ENCODE measurements at places on chromosomes 4 and X.

DNA sequence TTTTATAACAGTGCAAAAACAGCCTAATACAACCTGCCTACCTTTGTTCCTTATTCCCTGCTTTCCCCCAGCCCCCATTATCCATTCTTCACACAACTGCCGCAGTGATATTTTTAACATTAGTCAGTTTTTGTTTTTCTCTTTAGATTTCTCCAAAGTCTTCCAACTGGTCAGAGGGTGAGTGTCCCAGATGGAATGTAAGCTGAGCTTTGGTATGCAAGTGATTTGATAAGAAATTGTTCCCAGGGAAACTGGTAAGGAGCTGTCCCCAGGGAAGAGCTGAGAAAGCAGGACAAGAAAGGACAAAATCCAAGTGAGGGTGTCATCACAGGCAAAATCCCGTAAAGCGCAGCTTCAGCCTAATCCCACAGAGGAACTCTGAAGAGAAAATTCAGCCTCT is 475.5 kb upstream of the ADGRL3 start:
- no peak for DNase-seq

DNA sequence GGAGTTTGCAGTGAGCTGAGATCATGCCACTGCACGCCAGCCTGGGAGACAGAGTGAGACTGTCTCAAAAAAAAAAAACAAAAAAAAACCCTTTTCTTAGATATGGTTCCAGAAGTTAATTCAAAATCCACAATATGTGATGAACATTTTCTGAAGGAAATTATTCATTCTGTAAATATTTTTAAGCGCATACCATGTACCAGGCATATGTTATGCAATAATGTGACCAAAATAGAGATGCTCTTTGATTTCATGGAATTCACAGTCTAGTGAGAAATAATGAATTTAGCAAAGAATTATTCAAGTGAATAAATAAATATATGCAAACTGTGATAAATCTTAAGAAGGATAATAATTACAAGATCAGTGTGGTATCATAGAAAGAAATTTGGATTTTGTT is 174.7 kb downstream of the GC start:
- no peak for DNase-seq

DNA sequence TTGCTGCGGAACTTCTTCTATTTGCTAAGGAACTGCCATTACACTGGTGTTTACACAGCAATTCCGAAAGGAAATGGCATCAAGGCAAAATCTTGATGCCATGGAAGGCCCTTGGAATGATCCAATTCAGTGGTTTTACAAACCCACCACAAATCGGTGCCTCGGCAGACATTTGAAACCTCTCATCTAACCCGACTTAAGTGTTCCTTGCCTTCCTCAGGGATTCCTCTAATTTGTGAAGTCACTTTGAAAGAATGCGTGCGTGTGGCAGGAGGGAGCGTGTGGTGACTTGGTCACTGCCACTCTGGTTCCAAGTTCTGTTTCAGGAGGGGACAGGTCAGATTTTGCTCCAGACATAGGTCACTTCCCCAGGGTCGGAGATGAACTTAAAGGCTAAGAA is 4.8 kb downstream of the NOP14 start:
- peak; percentile 27 for DNase-seq

GRCh38 chr4:24559889-24560288 is 24.5 kb downstream of the DHX15 start:
- DNase-seq, result peak; percentile 29

GRCh38 chrX:77434962-77435361 is 12.2 kb upstream of the FGF16 start:
- DNase-seq, result no peak

GRCh38 chrX:115373308-115373707 is 83.8 kb downstream of the LUZP4 start:
- DNase-seq, result no peak

GRCh38 chr4:105145903-105146275 is 787 bp upstream of the TET2 start:
- DNase-seq, result no peak

- no peak for DNase-seq
Measured at GRCh38 chr4:138897811-138898226, 117.8 kb upstream of the NOCT start.

- DNase-seq, result peak; percentile 31
Measured at GRCh38 chrX:81120258-81120935, 81.3 kb downstream of the HMGN5 start.

GRCh38 chr4:76952656-76953582 is 3.4 kb downstream of the SEPTIN11 start:
- DNase-seq, result no peak
